Activated T-cell treated with anti-CD3 and anti-CD28 coated beads, Interleukin-2, amount 50 U/mL, for 72 hours (primary cell): ENCODE measurements at places on chromosomes 11 and 22.
A peak's percentile ranks its signal among the peaks of the same experiment; 100 is the strongest.

DNA sequence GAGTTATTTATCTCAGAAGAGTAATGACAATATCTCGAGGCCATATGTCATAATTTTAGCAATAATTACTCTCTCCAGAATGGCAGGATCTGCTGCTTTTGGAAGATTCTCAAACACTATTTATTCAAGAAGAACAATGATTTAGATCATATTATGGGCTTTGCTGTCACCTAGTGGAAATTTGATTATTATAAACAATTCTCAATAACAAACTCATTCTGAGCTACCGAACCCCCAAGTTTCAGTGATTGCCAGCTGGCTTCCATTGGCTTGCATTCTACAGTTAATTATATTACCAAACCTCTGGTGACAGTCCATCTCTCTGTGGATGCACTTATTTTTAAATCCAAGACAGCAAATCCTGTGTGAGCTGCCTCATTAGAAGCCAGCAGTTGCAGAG, 27.9 kb upstream of the SLC36A4 start:
- no peak for DNase-seq

DNA sequence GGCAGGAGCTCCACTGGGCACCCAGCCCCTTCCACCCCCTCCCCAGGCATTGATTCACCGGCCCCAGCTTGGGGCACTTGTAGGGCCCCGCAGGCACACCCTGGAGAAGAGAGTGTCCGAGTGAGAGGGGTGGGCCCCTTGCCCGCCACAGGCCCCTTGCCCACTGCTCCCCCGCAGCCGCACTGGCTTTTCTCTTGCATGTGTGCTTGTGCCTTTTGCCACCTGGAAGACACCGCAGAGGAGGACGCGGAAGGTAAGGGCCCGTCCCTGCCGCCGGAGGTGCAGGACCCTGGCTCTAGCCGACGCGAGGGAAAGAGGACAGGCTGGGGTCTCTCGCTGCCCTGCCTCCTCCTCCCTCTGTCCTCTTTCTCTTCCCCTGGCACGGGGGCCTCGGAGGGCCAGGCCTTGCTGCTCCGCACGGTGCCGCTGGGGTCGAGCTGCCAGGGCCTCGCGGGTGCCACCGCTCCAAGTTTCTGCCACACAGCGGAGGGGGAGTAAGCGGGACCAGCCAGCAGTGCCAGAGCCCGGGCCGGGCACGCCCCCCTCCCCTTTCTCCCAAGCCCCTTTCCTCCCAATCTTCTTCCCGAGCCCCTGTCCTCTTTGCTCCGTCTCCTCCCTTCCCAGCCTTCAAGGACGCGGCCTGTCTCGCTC, 9.5 kb downstream of the TNNT3 start:
- DNase-seq: no peak

DNA sequence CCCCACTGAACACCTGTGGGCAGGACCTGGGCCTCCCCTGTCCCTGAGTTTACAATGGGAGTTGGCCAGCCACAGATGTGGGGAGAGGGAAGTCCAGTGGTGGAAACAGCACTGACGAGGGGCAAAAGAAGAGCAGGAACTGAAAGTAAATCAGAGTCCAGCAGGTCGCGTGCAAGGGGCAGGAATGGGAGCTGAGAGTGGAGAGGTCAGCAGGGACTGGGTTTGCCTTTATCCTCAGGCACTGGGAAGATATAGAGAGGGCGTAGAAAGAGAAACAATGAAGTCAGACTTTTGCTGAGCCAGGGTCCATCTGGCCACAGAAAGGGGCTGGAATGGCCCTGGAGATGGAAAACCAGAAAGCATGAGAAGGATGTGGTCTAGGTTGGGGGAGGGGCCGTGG, 8.5 kb downstream of the P2RY6 start:
- DNase-seq: no peak

GRCh38 chr11:97641988-97642387, 1252.2 kb downstream of the JRKL start:
- no peak for DNase-seq

DNA sequence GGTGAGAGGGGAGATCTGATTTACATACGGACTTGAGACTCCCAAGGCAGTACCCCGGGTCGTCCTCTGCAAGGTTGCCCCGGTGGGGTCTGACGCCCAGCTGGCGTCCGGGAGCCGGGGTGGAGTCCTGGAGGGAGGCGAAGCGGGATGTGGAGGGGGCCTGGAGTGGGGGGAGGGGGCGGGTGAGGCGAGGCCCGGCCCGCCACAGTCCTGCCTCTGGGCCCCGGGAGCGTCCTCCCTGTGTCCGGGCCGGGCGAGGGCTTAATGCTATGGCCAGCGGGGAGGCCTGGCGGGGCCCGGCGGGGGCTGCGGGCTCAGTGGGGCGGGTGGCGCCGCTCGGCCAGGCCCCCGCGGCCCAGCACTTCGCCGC, 2.4 kb upstream of the MYBPC3 start:
- DNase-seq: no peak

- DNase-seq: no peak
Observed at GRCh38 chr22:23070418-23071229, at the start of gene GNAZ. GNAZ (plus strand) TSS chr22:23070519; CDS start chr22:23095696, 25,177 bp downstream.

DNA sequence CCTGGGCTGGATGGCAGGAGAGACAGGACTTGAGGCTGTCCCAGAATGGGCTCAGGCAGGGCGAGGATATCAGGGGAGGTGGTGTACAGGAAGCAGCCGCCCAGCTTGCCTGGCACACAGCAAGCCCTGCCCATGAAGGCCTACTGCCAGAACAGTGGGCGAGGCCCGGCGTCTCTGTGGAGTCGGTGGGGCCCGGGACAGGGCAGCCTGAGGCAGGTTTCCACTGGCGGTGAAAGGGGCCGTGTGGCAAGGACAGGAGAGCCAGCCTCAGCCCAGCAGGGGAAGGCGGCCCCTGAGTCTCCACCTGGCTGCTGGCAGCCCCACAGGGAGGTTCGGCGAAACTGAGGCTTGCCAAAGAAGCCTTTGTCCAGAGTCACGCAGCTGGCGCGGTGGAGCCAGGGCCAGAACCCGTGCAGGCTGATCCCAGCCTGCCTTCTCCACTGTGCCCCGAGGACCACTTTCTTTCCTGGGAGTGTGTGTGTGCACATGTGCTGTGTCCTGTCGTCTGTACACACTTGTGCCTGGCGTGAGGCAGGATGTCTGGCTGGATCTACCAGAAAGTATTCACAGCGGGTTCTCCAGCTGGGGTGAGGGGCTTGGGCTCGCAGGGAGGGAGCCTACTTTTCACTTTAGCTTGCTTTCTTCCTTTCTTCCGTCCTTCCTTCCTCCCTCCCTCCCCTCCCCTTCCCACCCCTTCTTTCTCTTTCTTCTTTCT, 1.2 kb downstream of the TSPO start:
- DNase-seq: peak; percentile 69

DNA sequence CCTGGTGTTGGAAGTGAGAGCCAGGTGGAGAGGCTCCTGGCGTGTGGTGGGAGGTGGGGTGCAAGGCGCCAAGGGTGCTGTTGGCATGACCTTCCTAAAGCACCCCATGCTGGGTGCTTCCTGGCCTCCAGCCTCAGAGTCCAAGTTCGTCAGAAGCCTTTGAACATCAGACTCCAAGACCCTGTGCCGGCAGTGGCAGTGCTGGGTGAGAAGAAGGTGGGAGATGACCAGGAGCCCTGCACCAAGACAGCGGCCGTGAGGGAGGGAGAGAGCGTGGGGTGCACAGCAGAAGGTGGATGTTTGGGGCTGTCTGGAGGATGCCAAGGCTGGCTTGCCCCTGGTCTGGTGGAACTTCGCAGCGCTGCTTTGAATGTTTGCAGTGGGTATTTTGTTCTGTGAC, 29.7 kb upstream of the PARVB start:
- DNase-seq: no peak

- DNase-seq: no peak
Observed at GRCh38 chr11:104005234-104005855, 31.1 kb upstream of the DDI1 start.

- no peak for DNase-seq
Observed at GRCh38 chr11:76270389-76270788, 64.1 kb upstream of the WNT11 start.

DNA sequence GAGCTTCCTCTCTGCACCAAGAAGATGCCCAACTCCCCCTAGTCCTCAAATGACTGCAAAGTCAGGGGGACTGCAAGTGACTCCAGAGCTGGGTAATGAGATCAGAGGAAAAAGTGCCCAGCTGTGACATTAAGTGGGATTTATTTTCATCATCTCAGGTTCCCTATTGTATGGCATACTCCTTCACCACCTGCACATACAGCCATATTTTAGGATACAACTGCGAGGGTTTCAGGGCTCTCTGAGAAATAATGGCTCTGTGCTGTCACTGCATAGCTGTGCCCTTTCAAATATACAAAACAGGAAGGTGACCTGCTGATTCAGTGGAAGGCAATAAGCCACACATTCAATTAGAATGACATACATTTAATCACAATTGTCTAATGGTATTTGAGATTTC, 45.6 kb upstream of the PLET1 start:
- DNase-seq: no peak

- peak; percentile 35 for DNase-seq
Observed at GRCh38 chr11:119029340-119030028, 1.2 kb downstream of the SLC37A4 start.

GRCh38 chr11:133082841-133083488, 449.3 kb downstream of the OPCML start:
- DNase-seq: peak; percentile 85

DNA sequence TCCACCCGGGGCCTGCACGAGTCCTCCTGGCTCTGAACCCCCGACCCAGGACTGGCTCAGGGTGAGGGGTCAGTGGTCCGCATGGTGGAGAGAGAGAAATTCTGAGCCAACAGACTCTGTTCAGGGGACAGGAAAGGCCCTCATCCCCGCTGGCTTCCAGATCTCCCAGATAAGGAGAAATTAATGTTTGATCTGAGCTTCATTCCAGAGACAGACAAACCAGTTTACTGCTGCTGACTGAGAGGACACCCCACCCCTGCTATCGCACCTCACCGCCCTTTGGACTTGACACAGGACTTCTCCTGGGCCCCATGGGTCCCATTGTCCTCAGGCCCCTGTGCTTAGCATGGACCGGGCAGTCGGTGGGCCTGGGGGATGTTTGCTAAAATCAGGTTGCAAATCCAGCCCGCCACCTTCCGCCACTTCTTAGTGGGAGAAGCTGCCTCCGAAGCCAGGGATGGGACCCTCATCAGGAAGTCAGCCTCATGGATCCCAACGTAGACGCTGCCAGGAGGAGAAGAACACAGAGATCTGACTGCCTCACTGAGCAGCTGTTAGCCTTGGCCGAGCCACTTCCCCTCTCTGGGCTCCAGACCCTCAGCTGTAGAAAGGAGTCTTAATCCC, 11.2 kb upstream of the UPK3A start:
- no peak for DNase-seq

- no peak for DNase-seq
Observed at GRCh38 chr11:25655636-25656035, 676.3 kb upstream of the ANO3 start.

GRCh38 chr11:115566180-115566764, 62.1 kb upstream of the CADM1 start:
- no peak for DNase-seq

DNA sequence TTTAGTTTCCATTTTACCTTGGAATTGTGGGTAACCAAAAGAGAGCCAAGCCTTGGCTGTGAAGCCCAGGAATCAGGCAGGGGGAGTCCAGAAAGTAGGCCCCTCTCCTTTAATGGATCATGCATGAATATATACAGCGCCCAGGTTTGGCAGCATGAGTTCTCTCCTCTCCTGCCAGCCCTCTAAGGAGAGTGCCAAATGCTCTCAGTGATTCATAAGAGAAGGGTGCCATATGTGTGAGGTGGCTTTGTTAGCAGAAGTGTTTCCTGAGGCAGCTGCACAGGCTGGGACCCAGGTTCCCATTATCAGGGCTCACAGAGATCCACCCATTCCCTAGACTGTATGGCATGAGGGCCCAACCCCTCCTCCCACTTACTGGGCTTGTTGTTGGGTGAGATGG, 52.3 kb upstream of the SCUBE2 start:
- DNase-seq: no peak

GRCh38 chr11:125588505-125588904, 4.1 kb upstream of the STT3A start:
- no peak for DNase-seq

- no peak for DNase-seq
Observed at GRCh38 chr11:128940156-128940555, 2.5 kb downstream of the TP53AIP1 start.

GRCh38 chr11:80346353-80347059, 905.7 kb upstream of the TENM4 start:
- no peak for DNase-seq

DNA sequence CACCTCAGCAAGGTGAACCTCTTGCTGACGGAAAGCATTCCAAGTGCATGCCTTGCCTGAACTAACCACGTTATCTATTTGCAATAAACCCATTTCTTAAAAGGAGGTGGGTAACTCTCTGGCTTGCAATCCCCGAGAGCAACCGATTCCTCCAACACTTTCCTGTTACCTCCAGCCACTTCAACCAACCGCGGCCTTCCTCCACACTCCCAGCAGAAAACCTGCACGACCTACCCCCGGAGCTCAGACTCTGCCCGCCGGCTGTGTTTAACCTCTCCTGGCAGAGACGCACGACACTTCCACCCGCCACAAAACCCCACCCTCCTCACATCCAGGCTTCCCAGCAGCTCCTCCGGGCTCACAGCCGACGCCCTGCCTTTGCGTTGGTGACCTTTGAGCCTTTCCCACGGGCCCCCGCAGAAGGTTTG, 708 bp downstream of the SCO2 start:
- no peak for DNase-seq

DNA sequence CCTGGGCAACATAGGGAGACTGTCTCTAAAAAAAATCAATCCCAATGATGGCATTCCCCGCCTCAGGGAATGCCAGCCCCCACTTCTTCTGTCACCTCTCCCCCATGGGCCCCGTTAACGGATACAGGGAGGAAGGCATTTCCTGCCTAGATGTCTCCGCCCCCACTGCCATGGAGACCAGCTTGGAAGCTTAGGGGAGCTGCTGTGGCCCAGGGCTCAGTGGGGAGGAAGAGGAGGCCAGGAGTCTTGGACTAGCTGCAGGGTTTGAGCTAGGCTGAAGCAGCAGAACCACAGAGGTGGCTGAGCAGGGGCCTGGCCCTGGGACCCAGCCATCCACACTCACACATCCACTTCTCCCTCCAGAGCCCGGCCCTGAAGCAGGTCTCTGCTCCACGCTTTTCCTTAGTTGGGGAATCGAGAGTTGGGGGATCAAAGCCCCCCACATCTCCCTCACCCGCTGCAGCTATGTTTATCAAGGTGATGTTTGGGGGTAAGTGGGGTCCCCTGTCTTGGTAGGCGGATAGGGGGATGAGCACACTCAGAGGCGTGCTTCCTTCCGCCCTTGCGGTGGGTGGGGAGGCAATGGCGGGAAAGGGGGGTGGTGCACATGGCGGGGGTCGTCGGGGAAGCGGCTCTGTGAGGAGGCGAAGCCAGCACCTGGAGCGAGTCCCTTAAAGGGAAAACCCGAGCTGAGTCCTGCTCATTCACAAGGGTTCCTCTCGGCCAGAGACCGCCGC, at the start of gene C22orf15:
C22orf15 (plus strand) TSS at position 149 of the 737 bp plus-strand sequence; CDS start at position 466, 317 bp downstream.
- no peak for DNase-seq

DNA sequence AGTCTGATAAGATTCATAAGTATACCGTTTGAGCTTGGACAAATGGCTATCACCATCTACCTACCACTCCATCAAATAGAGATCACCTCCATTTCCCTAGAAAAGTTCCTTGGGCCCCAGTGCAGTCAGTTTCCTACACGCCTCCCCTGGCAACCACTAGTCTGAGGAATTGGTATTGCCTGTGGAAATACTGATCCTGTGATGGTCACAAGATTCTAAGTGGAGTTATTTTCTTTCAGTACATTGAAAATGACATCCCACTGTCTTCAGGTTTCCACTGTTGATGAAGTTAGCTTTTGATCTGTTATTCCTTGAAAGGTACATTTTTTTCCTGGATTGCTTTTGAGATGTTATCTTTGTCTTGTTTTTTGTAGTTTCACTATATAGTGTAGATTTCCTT, 4.6 kb upstream of the ACCSL start:
- no peak for DNase-seq
